Stimulated activated CD8-positive, alpha-beta memory T cell treated with anti-CD3 and anti-CD28 coated beads, Interleukin-7, amount 100 ng/mL, for 4 hours (primary cell): ENCODE measurements at places on chromosomes 2 and 18.

DNA sequence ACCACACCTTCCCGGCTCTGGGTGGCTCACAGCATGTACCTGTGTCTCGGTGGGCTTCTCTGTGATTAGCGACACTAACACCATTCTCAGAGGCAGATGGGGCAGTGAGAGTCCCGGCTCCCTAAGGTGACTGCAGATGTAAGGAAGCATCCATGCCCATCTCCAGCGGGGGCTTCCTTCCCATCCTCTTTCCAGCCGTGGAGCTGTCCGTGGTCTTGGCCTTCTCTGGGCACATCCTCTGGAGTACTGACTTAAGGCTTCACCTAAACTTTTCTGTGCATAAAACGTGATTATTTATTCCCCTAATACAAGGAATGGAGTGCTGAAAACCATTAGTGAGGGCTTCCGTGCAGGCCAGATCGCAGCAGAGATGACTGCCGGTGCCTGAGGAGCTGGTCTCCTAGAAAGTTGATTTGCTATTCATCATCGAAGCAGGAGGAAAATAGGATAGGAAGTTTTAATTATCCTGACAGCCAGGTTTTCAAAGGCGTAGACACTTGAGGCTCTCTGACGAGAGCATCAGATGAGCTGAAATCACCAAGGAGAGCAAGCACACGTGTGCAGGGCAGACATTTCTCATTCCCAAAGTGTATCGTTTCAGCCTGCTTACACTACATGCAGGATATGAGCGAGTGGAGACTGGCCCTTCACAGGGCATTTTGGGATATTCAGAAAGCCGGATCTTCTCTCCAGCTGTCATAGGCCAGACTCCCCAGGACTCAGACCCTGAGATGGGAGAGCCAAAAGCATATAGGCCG, 186.1 kb upstream of the SALL3 start:
- DNase-seq = no peak

DNA sequence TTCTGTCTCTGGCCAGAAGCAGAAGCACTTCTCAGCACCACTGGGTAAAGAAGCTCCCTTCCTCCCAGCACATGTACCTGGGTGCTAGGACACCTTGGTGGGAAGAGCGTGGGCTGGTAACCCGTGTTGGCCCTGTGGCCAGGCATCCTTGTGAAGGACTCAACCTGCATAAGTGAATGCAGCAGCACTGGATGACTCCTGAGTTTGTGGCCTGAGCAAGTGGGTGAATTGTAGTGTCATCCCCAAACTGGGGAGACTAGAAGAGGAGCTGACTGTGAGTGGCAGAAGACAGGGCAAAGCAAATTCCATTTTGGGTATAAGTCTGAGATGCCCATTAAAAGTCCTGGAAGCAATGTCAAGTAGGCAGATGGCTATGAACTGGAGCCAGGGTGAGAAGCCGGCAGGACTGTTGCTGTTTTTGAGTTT, 63.4 kb downstream of the STAT1 start:
- no peak for DNase-seq

- DNase-seq = no peak
Measured at GRCh38 chr2:144567745-144568144, 47.8 kb upstream of the ZEB2 start.

DNA sequence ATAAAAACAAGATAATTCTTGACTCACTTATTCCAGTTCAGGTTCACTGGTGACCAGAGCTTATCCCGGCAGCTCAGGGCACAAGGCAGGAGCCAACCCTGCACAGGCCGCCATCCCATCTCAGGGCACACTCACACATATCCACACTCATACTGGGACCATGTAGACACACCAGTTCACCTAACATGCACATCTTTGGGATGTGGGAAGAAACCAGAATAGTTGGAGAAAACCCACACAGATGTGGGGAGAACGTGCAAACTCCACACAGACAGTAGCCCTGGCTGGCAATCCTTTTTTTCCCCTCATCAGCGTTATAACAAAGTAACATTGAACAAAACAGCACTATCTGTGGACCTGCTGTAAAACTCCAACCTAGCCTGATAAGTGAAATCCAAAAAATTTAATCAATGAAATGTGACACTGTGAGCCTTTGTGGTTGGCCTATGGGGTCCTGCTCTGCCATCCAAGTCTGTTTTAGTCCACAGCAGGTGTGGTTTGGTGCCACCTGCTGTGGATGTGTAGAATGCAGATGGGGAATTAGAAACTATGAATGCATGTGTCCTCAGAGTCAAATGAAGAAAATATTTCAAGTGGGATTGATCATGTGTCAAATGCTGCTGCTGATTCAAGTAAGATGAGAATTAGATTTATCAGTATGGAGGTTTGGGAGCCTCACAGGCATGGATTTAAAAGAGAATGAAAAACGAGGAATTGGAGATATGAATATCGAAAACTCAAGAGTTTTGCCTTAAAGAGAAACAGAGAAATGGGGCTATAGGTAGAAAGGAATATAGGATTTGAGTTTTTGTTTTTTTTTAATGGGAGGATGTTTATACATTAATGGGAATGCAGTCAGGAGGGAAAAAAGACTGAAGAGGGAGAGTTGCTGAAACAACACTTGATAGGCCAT, 47.0 kb downstream of the UGP2 start:
- peak; percentile 4 for DNase-seq

- DNase-seq = no peak
Measured at GRCh38 chr2:98296440-98296839, 49.8 kb upstream of the CNGA3 start.

- DNase-seq = no peak
Measured at GRCh38 chr2:241798081-241798630, 10.8 kb upstream of the NEU4 start.

GRCh38 chr18:49167084-49167483, 216.3 kb upstream of the SMAD7 start:
- DNase-seq = no peak

GRCh38 chr2:152577579-152577978, 139.7 kb downstream of the PRPF40A start:
- no peak for DNase-seq

DNA sequence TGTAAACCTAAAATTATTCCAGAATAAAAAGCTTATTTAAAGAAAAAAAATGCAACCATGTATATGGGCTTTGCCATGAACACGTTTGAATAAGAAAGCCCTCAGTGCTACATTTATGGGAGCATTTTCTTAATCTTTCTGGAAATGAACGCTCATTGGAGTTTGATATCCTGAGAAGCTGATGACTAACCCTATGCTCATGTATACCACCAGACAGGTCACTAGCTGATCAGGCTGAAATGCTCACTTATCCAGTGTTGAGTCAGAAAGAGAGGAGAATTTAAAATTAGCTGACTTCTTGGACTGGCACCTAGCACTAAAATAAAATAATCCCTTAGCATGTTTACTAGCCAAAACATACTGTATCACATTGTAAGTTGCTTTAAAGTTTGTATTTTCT, 254.9 kb upstream of the SIX3 start:
- DNase-seq = no peak

GRCh38 chr2:189082376-189082975, 97.1 kb downstream of the COL5A2 start:
- DNase-seq = no peak
